IMR-90 (cell line): ENCODE measurements at places on chromosomes 5 and 9. TPM values are rescaled to one million over a fixed set of nuclear protein-coding genes. Genes with fewer than 3 reads are reported as not detected.
A peak's percentile ranks its signal among the peaks of the same experiment; 100 is the strongest.

The TAF1L gene
- total RNA-seq, result under 0.01 TPM in 1 of 2 replicates, not detected in the other

The SLC34A3 gene
- not detected in 2 replicates for total RNA-seq

The SVEP1 gene
- total RNA-seq, result 13.1 and 16.7 TPM in 2 replicates

The CDC25C gene
- 7.5 and 8.2 TPM in 2 replicates for total RNA-seq

The TMEM171 gene
- total RNA-seq, result 3.0 and 3.3 TPM in 2 replicates

The HAPLN1 gene
- under 0.01 and 0.56 TPM in 2 replicates for total RNA-seq

DNA sequence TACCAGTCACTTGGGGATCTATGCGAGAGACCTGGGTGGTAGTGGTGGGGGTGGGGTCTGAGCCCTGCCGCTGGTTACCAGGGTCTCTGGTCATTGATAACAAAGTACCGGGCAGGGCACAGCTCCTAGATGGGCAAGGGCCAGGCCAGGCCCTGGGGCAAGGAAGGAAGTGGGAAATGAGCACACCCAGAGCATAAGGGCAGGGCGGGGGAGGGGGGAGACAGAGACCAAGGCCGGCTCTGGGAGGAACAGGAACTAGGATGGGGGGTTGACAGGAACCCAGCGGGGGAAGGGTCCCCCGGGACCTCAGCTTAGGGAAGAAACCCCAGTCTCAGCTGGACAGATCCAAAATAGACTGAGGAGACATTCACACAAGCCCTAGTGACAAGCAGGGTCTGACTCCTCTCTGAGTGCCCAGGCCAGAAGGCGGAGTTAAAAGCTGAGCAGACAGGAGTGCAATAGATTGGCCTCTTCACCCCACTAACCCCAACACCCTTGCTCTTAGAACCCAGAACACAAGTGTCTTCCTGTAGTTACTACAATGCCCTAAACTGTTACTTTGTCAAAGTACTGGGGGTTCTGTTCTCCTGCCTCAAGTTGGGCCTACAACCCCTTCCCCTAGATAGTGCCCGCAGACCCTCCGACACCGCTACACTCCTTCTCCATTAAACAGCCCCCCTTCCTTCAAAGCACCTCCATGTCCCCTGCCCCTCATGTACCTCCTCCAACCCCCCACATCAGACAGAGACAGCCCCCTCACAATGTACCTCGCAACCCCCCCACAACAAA lies 628 bp downstream of the ATOSB start:
- no peak for DNase-seq

- DNase-seq, result no peak
Measured at GRCh38 chr5:140000332-140000731, 42.8 kb downstream of the NRG2 start.

DNA sequence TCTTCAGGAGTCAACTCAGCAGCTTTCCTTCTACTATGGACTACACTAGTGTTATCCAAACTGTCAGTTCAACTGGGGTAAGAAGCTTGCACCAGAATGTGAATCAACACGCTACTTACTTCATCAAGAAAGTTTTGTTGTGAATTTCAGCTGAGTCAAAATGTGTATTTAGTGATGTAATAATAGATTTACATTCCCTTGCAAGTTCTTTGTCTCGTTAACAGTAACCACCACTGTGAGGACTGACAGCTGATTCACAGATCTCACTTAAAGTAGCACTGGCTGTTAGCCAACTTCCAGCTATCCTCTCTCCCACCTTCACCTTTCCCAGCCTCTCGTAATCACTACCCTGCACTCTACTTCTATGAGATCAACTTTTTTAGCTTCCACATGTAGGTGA lies 445.3 kb downstream of the NTRK2 start:
- no peak for DNase-seq

- DNase-seq, result no peak
Measured at GRCh38 chr5:72440207-72440638, 67.0 kb downstream of the ZNF366 start.

GRCh38 chr5:157528036-157528632 lies 47.4 kb downstream of the ADAM19 start:
- DNase-seq, result peak; percentile 67

DNA sequence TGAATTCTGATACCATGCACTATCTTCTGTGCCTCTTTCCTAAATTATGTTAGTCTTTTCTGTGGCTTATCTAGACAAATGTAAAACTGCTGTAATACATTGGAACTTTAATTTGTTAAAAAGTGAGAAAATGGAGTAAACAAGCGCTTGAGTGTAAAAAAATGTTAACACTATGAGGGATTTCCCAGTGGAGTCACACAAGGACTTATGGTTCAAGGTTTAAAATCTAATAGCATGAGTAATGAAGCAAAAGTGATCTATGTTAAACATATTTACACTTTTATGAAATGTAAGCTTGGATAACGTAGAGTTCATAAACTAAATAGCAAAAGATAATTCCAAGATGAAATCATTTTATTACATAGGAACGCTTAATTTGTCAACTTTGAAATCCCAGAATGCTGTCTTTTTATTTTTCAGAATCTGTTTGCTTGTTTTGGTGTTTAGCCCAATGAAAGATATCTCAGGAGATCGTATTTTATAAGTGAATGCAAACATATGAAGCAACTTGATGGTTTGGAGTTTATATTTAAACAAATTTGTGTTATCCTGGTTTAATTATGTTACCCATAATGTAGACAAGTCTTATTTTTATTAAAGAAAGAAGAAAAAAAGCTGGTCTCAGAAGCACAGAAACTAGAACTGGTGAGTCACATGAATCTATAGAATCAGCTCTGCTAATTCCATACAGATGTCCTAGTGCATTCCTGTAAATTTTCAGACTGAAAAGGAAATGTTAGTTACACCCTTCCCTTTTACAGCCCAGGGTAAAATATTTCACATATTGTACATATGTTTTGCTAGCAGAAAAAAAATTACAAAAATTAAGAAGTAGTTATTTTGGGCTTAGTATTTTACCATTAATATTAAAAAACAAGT lies 34.2 kb upstream of the FBN2 start:
- peak; percentile 69 for DNase-seq

DNA sequence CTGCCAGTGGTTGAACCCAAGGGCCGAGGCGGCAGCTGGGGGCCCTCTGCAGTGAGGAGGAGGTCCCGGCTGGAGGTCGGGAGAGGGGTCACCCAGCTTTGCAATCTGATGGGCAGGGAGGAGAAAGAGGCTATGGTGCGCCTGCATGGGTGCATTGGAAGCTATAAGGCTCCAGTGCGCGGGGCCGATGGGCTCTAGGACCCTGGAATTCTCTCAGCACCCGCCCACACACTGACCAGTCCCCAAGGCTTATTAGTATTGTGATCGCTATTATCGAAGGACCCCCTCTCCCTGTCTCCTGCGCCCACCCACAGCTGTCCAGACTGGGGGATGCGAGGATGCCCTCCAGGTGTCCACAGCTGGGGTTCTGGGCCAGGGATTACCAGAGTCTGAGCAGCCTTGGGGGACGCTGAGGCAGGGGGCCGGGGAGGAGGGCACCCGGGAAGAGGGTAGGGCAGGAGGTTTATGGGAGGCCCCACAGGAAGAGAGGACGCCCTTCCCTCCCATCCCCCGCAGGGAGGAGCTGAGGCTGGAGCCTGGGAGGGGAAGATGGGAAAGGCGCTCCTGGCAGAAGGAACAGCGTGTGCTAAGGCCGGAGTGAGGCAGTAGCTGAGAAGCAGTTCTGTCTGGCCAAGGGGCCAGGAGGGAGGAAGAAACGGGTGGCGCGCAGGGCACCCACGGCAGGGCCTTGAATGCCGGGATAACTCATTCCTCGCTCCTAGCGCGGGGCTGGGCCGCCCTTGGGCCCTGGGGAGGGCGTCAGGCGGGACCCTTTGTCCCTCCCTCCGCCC lies 24.2 kb downstream of the C9orf50 start:
- DNase-seq, result peak; percentile 73

- DNase-seq, result no peak
Measured at GRCh38 chr5:67903121-67903520, 312.4 kb upstream of the PIK3R1 start.

DNA sequence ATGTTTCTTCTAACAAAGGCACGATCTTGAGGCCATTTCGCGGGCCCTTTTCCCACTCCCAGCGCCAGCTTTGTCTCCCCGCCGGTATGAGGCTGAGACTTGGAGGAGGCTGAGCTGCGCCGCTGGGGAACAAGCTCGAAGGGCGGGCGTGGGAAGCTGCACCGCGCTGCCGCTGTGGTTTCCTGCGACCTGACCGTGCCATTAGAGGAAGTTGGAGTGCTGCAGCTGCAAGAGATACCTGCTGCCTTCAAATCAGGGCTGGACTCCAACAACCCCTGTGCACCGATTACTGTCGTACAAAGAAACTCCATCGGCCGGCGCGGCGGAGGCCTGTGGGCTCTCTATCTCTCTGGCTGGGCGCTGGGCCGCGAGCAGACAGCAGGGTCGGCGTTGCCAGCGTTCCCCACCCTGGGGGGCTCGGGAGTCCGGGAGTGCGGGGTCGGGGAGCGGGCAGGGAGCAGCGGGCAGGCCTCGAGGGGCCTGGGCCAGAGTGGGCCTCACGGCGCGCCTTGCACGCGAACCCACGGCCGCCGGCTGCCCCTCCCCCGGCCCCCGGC lies 1.3 kb upstream of the ERBIN start:
- peak; percentile 82 for DNase-seq

DNA sequence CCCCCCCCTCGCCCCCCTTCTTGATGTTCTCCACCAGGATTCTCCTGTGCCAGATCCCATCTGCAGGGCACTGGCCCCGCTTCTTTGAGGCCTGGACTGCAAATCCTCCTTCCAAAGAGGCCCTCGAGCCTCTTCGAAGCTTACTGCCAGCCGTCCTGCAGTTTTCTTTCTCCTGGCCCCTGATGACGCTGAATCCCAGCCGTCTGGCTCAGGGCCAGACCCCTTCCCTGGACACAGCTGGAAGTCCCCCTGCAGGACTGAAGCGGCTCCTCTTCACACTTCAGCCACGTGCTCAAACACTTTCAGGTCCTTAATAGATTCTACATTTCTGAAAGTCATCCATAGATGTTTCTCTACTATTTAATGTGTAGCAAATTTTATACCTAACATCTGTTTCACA lies 121.5 kb downstream of the EHMT1 start:
- DNase-seq, result peak; percentile 78

GRCh38 chr5:96090215-96090614 lies 128.6 kb upstream of the ELL2 start:
- DNase-seq, result no peak

DNA sequence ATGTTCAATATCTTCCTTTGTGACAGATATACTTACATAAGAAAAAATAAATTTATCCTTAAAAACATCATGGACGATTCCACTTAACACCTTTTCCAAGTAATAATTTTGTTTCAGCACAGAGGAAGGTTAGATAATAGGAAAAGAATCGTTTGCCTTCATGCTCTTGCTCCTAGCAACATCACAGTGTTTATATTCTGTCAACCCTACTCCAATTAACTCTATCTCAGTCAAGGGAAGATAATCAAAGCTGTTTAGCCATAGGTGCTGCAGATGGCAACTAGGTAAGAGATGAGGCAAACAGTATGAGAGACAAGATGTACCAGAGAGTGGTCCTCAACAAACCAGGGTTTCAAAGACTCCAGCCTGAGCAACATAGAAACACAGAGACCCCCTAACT lies 55.6 kb downstream of the UBAP2 start:
- no peak for DNase-seq
